ENCODE measurements at places on chromosomes 7 and 10.
A peak's percentile ranks its signal among the peaks of the same experiment; 100 is the strongest.

- no peak for DNase-seq
Measured at GRCh38 chr10:113285305-113285704, 267.5 kb upstream of the HABP2 start.

GRCh38 chr10:10854725-10855124 is 162.9 kb upstream of the CELF2 start:
- no peak for DNase-seq

DNA sequence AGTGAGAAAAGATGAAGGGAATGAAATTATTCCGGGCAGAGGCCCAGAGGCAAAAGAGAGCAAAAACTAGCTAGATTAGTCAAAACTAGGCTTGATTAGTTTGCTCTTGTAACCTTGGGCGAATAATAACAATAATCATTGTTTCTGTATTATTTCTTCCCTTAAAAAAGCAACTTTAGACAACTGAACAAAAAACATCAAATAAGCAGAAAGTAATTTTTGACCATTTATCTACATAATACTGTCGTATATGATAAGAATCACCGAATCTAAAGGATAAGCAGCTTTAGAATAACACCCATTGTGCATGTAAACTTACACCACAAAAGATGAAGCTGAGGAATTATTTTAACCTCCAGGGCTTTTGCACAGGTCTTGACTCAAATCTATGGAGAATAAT is 125.1 kb downstream of the TPK1 start:
- no peak for DNase-seq

GRCh38 chr7:106281127-106281526 is 3.7 kb downstream of the NAMPT start:
- DNase-seq, result no peak

DNA sequence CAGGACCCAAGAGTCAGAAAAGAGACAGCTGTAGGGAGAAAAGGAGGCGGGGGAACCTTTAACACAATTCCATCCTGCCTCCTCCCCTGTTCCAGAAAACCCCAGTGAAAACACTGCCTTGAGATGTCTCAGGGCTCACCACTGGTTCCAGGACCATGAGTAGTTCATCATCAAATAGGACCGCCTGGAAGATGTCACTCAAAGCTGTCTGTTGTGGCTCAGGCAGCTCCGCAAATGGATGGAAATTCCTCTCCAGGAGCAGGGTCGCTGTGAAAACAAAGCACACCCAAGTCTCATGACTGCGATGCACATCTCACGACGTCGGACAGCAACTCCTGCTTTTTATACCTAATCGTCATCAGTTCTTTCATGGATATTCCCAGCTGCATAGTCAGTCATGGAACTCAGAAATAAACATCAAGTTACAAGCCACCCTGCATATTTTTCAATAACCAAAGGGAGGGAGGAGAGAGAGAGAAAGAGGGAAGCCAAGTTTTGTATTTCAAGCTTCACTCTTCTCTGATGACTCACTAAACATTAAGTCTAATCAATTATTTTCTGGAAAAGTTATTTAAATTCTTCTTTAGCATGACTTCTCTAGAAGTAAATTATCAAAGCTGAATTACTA is 49.2 kb downstream of the GSDME start:
- no peak for DNase-seq

- DNase-seq, result no peak
Measured at GRCh38 chr10:99513061-99513460, 19.7 kb upstream of the NKX2-3 start.

DNA sequence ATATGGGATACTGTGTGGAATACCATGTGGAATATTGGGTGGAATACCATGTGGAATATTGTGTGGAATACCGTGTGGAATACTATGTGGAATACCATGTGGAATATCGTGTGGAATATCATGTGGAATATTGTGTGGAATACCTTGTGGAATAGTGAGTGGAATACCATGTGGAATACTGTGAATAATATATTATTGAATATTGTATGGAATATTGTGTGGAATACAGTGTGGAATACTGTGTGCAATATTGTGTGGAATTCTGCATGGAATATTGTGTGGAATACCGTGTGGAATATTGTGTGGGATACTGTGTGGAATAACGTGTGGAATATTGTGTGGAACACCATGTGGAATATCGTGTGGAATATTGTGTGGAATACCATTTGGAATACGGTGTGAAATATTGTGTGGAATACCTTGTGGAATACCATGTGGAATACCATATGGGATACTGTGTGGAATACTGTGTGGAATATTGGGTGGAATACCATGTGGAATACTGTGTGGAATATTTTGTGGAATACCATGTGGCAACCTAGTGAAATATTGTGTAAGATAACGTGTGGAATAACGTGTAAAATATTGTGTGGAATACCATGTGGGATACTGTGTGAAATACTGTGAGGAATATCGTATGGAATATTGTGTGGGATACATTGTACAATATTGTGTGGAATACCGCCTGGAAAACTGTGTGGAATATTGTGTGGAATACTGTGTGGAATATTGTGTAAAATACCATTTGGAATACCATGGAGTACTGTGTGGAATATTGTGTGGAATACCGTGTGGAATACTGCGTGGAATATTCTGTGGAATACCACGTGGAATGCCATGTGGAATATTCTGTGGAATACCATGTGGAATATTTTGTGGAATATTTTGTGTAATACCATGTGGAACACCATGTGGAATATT is 133.9 kb upstream of the CHST15 start:
- DNase-seq, result no peak

DNA sequence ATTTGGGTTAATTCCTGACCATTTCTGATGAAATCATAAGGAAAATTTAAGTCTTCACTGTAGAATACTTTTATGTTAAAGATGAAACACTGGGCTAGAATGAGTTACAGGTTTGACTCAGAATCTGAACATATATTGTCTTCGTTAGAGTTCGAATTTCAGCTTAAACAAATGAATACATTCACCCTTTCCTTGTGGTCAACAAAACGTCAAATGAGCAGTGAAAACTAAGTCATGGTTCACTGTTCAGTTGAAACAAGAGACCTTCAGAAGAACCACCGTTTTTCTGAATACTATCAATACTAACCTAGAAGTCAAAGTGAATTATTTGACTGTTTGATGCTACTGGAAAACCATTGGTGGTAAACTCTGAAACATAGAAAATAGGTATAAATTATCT is 235.2 kb upstream of the ZWINT start:
- DNase-seq, result no peak

- DNase-seq, result no peak
Measured at GRCh38 chr10:79188154-79188965, 119.6 kb downstream of the ZMIZ1 start.

DNA sequence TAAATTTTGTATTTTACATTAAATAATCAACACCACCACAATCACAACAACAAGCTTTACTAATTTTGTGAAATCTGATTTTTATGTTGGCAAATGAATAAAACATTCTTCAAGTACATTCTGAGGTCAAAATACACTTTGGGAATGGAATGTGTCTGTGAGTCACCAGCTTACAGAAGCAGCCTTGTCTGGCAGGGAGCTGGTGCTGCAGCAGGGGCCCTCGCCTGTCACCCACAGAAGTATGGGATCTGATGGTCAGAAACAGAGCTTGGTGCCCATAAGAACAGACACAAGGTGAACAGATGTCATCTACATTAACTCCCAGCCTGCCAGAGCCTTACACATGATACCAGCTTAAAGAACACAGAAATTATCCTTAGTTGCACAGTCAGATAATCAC is 496.9 kb downstream of the CCSER2 start:
- no peak for DNase-seq

- DNase-seq, result no peak
Measured at GRCh38 chr10:79116368-79116767, 47.6 kb downstream of the ZMIZ1 start.

DNA sequence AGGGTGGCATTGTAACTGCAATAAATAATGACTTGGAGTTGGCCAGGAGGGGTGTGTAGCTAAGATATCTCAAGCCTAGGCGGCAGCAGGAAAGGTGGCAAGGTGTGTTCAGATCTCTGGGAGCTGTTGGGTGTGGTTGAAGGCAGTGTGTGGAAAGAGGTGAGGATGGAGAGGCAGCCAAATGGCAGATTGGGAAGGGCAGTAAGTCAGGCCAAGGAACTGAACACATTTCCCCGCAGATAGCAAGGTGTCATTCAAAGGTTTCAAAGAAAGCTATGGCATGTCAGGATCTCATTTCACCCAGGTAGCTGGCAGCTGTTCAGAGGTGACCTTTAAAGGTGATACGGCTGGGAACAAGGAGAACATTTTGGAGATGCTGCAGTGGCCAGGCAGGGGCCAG is 586.0 kb upstream of the MGMT start:
- no peak for DNase-seq

GRCh38 chr10:14459665-14460064 is 128.9 kb upstream of the FRMD4A start:
- DNase-seq, result no peak

- DNase-seq, result no peak
Measured at GRCh38 chr7:141234335-141235105, 160.7 kb downstream of the TMEM178B start.

DNA sequence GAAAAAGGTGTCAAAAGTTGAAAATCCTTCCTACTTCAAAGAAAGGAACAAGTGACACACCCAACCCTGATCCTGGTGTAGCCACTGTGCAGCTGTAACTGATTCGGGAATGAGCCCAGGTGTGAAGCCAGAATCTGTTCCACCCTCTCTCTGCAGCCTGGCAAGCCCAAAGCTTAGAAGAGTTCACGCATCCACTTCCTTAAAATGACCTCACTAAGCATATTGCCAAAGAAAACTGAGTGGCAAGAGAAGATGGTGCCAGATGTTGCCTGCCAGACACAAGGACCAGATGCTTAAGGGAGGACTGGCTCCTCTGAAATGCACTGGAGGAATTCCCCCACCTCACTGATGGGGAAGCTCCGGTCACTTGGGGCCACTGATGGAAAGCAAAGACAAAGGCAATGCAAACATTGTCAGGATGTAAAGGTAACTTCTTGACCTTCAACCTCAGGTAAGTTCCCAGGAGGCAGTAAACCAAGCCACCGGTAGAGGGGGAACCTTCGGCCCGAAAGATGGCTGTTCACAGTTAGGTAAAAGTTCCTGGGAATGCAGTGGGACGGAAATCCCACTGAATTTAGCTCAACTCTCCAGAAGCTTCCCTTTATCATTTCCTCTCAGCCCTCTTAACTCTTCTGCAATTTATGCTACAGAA is 554.9 kb downstream of the KCNMA1 start:
- no peak for DNase-seq

DNA sequence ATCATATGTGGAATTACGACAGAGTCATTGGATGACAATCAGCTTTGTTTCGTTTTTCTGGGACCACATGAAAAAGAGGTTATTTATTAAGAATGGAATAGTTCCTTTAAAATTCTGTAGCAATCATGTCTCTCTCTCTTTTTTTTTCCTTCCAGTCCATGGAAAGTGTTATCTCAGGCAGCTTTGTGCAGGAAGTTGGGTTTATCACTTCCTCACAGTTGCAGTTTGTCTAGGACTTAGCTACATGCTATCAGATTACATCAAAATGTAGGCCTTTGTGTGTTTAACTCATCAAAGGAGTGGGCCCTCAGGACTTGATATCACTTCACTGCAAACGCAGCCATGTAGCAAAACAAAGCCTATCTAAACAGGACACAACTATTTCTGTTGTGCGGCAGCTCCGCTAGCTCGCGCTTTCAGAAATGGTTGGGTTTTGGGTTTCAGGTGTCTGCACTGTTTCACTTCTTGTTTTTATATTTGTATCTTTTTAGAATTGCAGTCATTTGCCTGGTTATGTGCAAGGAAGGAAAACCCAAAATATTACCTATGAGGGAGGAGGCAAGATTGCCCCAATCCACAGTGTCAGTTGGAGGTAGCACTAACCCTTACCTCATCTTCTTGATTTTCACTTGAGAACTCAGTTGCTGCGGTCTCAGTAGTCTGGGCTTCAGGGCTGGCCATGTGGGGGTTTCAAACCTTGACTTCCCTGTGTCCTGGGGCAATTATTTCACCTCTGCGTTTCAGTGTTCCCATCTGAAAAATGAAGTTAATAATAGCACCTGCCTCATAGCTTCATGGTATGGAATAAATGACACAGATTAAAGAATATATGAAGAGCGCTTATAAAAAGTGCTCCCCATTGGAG is 66.7 kb downstream of the HHEX start:
- DNase-seq, result no peak

- no peak for DNase-seq
Measured at GRCh38 chr7:16708980-16709379, 44.6 kb upstream of the TSPAN13 start.

- DNase-seq, result no peak
Measured at GRCh38 chr10:62250594-62251198, 17.9 kb downstream of the RTKN2 start.

GRCh38 chr7:81029511-81029910 is 110.7 kb upstream of the SEMA3C start:
- DNase-seq, result peak; percentile 18

GRCh38 chr10:59098831-59099452 is 77.5 kb upstream of the PHYHIPL start:
- no peak for DNase-seq
